ENCODE measurements at places on chromosomes 1 and 21.

- DNase-seq = no peak
Measured at GRCh38 chr1:20168564-20169491, 17.1 kb upstream of the UBXN10 start.

DNA sequence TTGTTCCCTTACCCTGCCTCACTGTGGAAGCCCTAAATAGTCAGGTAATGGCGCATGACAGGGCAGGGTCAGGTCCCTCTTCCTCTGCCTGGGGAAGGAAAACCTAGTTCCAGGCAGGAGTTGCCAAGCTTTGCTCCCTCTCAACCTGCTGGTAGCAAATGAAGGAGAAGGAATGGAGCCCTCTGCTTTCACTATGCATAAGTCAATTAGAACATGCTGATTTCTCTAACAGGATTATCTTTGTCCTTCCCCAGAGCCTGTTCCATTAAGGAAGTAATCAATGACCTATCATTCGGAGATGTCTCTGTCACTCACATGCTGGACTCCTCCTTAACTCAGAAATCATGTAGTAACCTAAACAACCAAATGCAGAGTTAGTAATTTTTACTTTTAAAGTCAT, 161.8 kb upstream of the NFIA start:
- no peak for DNase-seq

DNA sequence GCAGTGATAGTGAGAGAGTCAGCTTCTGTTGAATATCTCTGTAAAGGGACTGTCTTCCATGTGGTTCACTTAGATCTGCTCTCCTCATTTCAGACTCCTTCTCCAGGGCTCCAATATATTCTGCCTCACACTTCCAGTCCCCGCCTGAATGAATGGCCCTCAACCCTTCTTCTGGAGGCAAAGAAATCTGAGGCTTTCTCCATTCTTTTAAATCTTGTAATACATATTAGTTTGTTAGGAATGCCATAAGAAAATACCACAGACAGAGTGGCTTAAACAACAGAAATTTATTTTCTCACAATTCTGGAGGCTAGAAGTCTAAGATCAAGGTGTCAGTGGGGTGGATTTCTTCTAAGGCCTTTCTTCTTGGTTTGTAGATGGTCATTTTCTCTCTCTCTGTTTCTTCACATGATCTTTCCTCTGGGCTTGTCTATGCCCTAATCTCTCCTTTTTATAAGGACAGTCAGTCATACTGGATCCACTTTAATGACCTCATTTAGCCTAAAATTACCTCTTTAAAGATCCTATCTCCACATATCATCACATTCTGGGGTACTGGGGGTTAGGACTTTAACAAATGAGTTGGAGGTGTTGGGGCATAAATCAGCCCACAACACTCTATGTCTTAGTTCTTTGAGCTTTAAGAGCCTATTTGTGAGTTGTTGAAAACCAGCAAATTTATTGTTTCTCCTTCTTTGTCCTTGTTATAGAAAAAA, 128.5 kb upstream of the KCNK2 start:
- no peak for DNase-seq

- no peak for DNase-seq
Measured at GRCh38 chr1:78715181-78715661, 65.6 kb downstream of the IFI44 start.
